ENCODE measurements at places on chromosomes 11 and 22. TPM values are rescaled to one million over a fixed set of nuclear protein-coding genes. Genes with fewer than 3 reads are reported as not detected.

The F2 gene
- total RNA-seq: 3.1 TPM

The LYVE1 gene
- total RNA-seq: 1.2 TPM

The CD248 gene
- total RNA-seq: 0.02 TPM

The GRIK4 gene
- total RNA-seq: not detected

The OR6M1 gene
- not detected for total RNA-seq

The OR51B4 gene
- not detected for total RNA-seq

The PRG3 gene
- not detected for total RNA-seq

The SDF2L1 gene
- total RNA-seq: 31.3 TPM

The CPT1B gene
- total RNA-seq: 12.1 TPM
